ENCODE measurements at places on chromosomes 2 and 18.

DNA sequence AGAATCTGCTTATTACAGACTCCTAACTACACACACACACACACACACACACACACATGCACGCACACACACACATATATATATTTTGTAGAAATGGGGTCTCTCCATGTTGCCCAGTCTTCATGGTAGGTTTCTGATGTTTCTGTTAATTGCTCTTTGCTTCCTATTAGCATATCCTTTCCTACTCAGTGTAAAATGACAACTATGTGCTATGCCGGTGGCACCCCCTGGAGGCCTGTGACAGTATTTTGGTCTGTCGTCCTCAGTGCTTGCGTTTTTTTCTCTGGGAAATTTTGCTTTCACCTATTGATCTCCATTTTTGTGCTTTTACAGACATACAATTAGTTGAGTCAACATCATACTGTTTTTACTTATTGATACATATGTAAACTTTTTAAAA lies 322.1 kb downstream of the LRRTM1 start:
- no peaks in the 10 kb centered on the region for H3K27me3 ChIP-seq
- no peak for DNase-seq
- no peaks in the 10 kb centered on the region for H3K36me3 ChIP-seq
- no peaks in the 10 kb centered on the region for H3K4me1 ChIP-seq
- no peak overlapping the region for H3K27ac ChIP-seq
- H3K4me3 ChIP-seq: no peak overlapping the region

- no peaks in the 10 kb centered on the region for H3K4me1 ChIP-seq
- no peak for DNase-seq
- H3K36me3 ChIP-seq: no peaks in the 10 kb centered on the region
- H3K27me3 ChIP-seq: no peaks in the 10 kb centered on the region
Observed at GRCh38 chr2:205640716-205641115, 41.6 kb upstream of the NRP2 start.

- H3K27ac ChIP-seq: no peak overlapping the region
- H3K36me3 ChIP-seq: no peaks in the 10 kb centered on the region
- no peak for DNase-seq
- no peaks in the 10 kb centered on the region for H3K27me3 ChIP-seq
- H3K4me1 ChIP-seq: no peaks in the 10 kb centered on the region
Observed at GRCh38 chr2:207869784-207870778, 100.4 kb upstream of the FZD5 start.

DNA sequence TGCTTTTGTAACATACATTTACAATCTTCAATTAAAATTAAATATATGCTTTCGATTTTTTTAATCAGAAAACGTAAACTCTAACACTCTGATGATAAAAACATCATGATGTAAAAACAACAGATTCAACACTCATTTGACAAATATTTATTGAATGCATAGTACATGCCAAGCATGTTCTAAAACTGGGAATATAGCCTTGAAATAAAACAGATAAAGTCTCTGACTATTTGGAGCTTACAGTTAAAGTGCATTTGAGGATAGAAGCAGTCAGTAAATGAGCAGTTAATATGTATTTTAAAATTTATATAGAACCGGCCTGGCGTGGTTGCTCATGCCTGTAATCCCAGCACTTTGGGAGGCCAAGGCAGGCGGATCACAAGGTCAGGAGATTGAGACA lies 47.8 kb downstream of the TMX3 start:
- no peaks in the 10 kb centered on the region for H3K27me3 ChIP-seq
- no peak for DNase-seq
- no peak overlapping the region for H3K4me3 ChIP-seq
- no peaks in the 10 kb centered on the region for H3K4me1 ChIP-seq
- H3K27ac ChIP-seq: no peak overlapping the region

DNA sequence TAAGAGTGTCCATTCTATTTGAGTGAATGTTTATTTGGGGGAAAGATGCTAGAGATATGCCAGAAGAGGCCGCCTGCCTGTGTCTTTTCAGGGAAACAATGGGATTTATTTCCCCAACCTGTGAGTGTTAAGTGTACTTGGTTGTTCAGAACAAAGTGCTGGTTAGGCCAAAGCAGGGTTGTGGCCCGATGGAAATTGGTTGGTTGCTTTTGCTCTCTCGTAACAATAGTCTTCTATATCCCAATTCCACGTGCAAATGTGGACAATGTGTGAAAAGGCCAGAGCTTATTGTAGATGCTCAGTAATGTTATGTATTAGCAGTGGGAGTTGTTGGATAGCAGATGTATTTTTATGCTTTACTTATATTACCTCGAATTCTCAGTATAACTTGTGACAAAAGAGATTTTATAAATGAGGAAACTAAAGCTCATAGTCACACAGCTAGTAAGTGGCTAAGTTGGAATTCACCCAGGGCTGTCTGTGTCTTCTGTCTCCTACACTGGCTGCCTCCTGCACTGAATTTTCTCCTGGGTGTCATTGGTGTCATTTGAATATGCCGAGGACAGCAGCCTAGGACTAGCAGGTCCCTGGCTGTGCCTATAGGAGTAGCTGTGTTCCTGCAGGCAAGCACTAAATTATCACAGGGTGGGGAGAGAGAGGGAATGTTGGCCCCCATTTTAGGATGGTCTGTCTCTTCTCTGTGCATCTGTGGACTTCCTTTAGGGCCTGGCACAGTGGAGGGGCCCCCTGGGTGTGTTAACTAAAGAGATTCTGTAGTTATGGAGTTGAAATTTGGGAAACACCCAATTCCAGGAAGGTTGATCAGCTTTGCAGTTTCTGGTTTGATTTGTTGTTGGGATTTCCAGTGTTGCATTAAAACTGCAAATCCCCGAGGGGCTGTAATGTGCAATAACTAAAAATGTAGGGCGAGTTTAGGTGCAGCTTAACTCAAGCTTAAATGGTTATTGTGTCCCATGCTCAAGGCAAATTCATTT lies 21.6 kb downstream of the GPD2 start:
- H3K27me3 ChIP-seq: no peaks in the 10 kb centered on the region
- H3K27ac ChIP-seq: no peak overlapping the region
- H3K36me3 ChIP-seq: no peaks in the 10 kb centered on the region
- DNase-seq: no peak
- no peak overlapping the region for H3K4me3 ChIP-seq

- H3K36me3 ChIP-seq: no peaks in the 10 kb centered on the region
- no peaks in the 10 kb centered on the region for H3K27me3 ChIP-seq
- DNase-seq: no peak
Observed at GRCh38 chr2:216742411-216742810, 47.1 kb upstream of the IGFBP5 start.

DNA sequence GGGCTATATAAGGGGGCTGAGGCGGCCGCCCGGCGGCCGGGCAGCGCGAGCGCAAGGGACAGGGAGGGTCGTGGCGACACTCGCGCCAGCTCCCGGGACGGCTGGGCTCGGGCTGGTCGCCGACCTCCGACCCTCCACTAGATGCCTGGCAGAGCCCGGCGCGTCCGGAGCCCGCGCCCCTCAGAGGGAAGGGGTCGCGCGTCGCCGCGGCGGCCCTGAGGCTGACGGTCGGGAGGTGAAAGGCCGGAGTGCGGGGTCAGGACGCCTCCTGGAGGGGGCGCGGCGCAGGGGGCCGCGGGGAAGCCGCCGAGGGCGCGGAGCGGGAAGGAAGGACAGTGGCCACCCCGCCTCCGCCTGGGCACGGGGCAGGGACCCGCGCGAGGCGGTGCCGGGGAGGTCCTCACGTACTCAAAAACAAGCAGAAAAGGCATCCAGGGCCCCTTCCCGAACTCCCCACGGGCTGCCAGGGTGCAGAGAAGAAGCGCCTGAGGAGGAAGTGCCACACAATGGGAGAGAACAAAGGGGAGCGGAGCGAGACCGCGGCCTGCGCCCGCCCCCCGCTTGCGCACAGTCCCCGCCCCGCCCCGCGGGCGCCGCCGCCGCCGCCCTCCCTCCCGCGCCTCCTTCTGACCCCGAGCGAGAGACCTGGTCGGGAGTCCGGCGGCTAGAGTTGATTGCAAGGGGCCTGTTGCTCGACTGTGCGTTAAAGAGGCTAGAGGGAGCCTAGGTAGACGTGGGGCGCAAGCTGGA lies 776 bp upstream of the KLF7 start:
- peak overlapping the region; percentile 84 for H3K4me3 ChIP-seq
- DNase-seq: peak; percentile 45
- H3K27me3 ChIP-seq: no peaks in the 10 kb centered on the region
- peak overlapping the region; percentile 85 for H3K27ac ChIP-seq
- H3K36me3 ChIP-seq: no peaks in the 10 kb centered on the region
- H3K4me1 ChIP-seq: peaks cover 7% of the 10 kb centered on the region

GRCh38 chr2:70121627-70122372 lies 34.5 kb downstream of the PCBP1 start:
- peak overlapping the region; percentile 54 for H3K27ac ChIP-seq
- no peak overlapping the region for H3K4me3 ChIP-seq
- DNase-seq: no peak
- H3K4me1 ChIP-seq: peaks cover 49% of the 10 kb centered on the region
- H3K27me3 ChIP-seq: no peaks in the 10 kb centered on the region
- H3K36me3 ChIP-seq: no peaks in the 10 kb centered on the region

- DNase-seq: no peak
- H3K27ac ChIP-seq: no peak overlapping the region
- no peaks in the 10 kb centered on the region for H3K4me1 ChIP-seq
- H3K36me3 ChIP-seq: no peaks in the 10 kb centered on the region
- no peak overlapping the region for H3K4me3 ChIP-seq
Observed at GRCh38 chr2:18792226-18792629, 202.9 kb upstream of the NT5C1B start.

- no peak overlapping the region for H3K4me3 ChIP-seq
- H3K4me1 ChIP-seq: no peaks in the 10 kb centered on the region
- H3K36me3 ChIP-seq: no peaks in the 10 kb centered on the region
- no peak overlapping the region for H3K27ac ChIP-seq
- no peak for DNase-seq
Observed at GRCh38 chr2:40752796-40753195, 300.9 kb upstream of the SLC8A1 start.

- DNase-seq: no peak
- peaks cover 4% of the 10 kb centered on the region for H3K4me1 ChIP-seq
- no peak overlapping the region for H3K4me3 ChIP-seq
- peaks cover 27% of the 10 kb centered on the region for H3K27me3 ChIP-seq
- no peak overlapping the region for H3K27ac ChIP-seq
Observed at GRCh38 chr2:86336675-86337243, 667 bp downstream of the REEP1 start.

DNA sequence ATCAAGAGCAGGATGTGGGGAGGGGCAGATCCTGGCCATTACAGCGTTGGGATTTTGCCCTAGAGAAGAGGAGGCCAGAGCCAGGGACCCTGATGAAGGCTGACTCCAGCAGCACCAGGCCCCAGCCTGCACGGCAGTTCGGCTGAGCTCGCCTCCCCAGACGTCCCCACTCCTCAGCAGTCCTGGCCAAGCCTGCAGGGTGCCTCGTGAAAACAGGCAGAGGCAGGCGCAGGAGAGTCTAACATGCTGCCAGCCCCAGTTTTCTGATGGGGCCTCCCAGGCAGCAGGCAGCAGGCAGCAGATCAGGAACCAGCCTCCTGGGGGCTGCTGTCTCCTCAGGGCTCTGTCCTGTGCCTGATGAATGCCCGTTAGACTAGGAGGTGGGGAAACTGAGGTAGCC lies 19.7 kb upstream of the GLI2 start:
- no peaks in the 10 kb centered on the region for H3K36me3 ChIP-seq
- H3K27ac ChIP-seq: no peak overlapping the region
- H3K27me3 ChIP-seq: no peaks in the 10 kb centered on the region
- DNase-seq: no peak
- no peaks in the 10 kb centered on the region for H3K4me1 ChIP-seq
- no peak overlapping the region for H3K4me3 ChIP-seq

GRCh38 chr18:57433934-57434535 lies 1.1 kb upstream of the ONECUT2 start:
- H3K27me3 ChIP-seq: peaks cover 74% of the 10 kb centered on the region
- H3K27ac ChIP-seq: no peak overlapping the region
- peaks cover 12% of the 10 kb centered on the region for H3K4me1 ChIP-seq
- H3K4me3 ChIP-seq: peak overlapping the region; percentile 34

- H3K36me3 ChIP-seq: no peaks in the 10 kb centered on the region
- no peaks in the 10 kb centered on the region for H3K27me3 ChIP-seq
- H3K27ac ChIP-seq: no peak overlapping the region
- H3K4me1 ChIP-seq: no peaks in the 10 kb centered on the region
- no peak for DNase-seq
Observed at GRCh38 chr18:75168619-75169018, 40.3 kb downstream of the PTGR3 start.

- H3K36me3 ChIP-seq: no peaks in the 10 kb centered on the region
- no peaks in the 10 kb centered on the region for H3K27me3 ChIP-seq
- no peaks in the 10 kb centered on the region for H3K4me1 ChIP-seq
Observed at GRCh38 chr2:32937602-32938448, 8.9 kb upstream of the LTBP1 start.

DNA sequence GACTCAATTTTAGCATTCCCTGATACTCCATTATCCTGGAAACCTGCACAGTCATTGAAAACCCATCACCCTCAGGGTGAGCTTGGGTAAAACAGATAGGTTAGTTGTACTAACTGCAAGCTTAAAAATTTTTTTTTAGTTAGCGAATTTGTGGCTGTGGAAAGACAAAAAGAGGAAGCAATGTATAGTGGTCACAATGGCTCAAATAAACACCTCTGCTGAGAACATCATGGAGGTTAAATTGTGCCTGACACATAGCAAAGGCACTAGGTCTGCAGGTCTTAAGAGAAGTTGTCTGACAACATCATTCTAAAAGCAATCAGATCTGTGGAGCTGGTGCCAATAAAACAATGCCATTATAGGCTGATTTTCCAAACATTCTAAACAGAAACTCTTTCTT lies 84.4 kb upstream of the CAVIN2 start:
- no peak for DNase-seq
- no peak overlapping the region for H3K27ac ChIP-seq
- H3K36me3 ChIP-seq: no peaks in the 10 kb centered on the region
- H3K27me3 ChIP-seq: no peaks in the 10 kb centered on the region
- H3K4me1 ChIP-seq: no peaks in the 10 kb centered on the region

- no peaks in the 10 kb centered on the region for H3K4me1 ChIP-seq
- no peak overlapping the region for H3K27ac ChIP-seq
- H3K36me3 ChIP-seq: no peaks in the 10 kb centered on the region
- DNase-seq: no peak
- H3K27me3 ChIP-seq: no peaks in the 10 kb centered on the region
Observed at GRCh38 chr2:15170070-15170775, 390.9 kb downstream of the NBAS start.
